Choroid plexus epithelial cell (primary cell): ENCODE measurements at places on chromosomes 12 and 14.

- no peak for DNase-seq
These were observed 82.4 kb downstream of the ITPK1 start for GRCh38 chr14:93033084-93033982.

- DNase-seq, result no peak
These were observed 677.8 kb downstream of the BCL11B start for GRCh38 chr14:98594156-98594555.

DNA sequence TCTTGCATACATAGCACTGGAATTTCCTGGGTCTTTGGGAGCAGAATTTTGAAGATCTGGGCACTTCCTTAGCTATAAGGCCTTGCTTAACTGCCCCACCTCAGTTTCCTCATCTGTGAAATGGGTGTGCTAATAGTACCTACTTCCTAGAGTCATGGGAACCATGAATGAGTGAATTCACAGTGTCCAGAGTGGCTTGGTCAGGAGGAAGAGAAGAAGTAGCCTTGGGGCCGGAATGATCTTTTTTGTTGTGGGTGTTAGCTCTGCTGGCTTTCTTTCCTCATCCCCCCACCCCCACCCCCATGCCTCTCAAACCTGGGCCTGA lies 2.4 kb downstream of the SH2B3 start:
- DNase-seq, result peak; percentile 37

DNA sequence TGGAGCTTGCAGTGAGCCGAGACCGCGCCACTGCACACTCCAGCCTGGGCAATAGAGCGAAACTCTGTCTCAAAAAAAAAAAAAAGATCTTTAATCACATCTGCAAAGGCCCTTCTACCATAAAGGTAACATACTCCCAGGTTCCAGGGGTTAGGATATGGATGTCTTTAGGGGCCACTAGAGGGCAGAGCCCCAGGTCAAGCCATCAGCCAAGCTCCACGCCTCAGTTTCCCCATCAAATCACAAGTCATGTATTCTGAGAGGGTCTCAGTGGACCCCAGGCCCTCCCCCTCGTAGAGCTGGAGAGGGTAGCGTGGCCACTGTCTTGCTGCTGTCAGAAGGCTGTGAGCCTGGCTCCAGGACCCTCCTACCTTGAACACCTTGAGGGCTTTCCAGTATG lies 18.8 kb downstream of the SLC8B1 start:
- no peak for DNase-seq

GRCh38 chr14:30125322-30125979 lies 197.8 kb upstream of the PRKD1 start:
- no peak for DNase-seq

DNA sequence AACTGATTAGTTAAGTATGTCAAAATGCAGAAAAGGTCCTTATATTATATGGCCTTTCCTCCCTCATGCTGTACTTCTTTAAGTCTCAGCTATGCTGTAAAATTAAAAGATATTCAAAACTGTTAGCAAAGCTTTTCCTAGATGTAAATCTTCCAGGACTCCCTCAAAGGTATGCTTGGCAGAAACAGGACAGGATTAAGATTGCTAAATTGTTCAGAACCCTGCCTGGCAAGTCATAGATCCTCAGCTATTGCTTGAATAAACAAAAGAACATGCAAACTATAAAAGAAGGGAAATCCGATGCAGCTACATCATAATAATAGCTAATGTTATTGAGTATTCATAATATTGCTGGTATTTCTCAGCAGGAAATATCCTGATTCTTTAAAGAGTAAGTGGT lies 322.6 kb downstream of the CCDC91 start:
- DNase-seq, result no peak

DNA sequence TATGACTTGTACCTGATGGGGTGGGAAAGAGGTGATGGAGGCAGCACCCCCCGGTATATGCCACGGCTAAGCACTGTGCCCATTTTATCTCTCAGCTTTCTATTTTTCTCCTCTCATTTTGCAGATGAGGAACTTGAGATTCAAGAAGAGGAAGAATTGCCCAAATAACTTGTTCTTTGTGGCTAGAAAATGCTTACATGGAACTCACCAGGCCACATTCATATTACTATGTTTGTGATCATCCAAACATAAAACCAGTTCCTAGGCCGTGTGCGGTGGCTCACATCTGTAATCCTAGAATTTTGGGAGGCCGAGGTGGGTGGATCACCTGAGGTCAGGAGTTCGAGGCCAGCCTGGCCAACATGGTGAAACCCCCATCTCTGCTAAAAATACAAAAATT lies 14.5 kb upstream of the PSMD9 start:
- DNase-seq, result no peak

DNA sequence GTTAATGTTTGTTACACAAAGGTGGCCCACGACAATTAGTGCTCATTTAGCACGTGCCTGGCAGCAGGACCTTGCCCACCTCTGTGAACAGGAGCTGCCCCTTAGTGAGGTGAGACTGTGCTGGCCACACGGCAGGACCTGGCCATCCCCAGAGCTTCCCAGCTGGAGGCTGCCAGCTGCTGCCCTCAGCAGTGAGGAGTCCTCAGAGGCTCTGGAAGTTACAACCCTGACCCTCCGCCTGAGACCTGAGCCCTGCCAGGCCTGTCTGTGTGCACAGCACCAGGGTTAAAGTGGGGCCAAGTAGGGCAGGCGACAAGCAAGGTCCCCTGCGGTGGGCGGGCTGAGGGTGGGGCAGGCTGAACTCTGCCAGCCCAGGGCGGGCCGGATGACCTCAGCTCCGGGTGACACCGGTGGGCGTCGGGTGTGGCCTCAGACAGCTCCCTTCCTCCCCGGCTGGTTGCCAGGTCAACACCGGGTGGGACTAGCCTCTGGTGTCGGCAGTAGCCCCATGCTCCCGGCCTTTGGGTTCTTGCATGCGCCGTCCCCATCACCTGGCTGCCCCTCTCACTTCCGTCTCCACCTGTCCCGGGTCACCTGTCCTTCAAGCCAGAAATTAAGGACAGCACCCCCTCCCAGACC lies 9.2 kb upstream of the LBHD2 start:
- DNase-seq, result no peak

DNA sequence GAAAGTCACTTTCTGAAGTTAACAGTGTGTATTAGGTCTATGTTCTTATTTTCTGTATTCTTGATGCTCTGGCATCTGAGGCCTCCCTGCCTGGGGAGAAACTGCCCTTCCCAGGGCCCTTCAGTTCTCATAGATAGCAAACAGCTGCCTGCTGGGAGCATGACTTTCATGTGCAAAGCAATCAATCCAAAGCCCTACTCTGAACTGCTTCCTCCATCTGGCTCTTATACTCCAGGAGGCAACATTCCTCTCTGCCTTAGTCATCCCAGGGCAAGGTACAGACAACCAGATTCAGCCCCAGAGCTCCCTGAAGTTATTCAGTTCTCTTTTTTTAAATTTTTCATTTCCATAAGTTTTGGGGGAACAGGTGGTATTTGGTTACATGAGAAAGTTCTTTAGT lies 41.7 kb upstream of the RIN3 start:
- DNase-seq, result peak; percentile 93

- no peak for DNase-seq
These were observed 1.4 kb downstream of the SUSD6 start for GRCh38 chr14:69612783-69613130.

DNA sequence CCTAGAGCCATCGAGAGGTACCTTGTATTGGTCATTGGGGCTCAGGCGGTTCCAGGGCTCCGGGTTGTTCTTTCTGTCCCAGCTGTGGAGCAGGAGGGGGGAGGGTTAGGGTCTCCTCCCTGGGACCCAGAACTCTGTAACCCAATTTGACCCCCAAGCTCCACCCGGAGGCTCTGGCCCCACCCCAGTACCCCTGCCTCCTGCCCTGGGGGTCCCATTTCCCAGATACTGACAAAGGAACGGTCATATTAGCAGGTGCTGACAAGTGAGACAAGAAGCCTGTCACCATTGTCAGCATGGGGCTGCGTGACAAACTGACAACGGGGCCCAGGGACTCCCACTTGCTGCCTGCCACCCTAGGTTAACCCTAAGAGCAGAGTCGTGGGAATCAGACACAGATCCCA lies 6.2 kb downstream of the SHMT2 start:
- DNase-seq, result no peak

DNA sequence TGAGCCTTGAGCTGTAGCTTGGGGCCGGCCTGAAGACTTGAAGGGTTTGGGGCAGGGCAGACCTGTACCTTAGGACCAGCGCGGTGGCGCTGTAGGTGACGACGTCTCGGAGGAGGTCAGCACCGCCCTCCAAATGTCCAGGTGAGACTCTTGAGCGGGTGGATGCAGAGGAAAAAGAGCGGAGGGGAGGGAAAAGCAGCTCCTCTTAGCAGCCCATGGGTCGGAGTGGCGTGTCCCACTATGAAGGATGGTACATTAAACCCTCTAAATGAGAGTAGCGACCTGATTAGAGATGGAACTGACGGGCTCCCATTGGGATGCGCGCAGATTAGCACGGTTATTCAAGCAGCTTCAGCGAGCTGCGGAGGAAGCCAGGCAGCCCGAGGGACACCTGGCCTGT lies 77.0 kb upstream of the MAP1LC3B2 start:
- no peak for DNase-seq

DNA sequence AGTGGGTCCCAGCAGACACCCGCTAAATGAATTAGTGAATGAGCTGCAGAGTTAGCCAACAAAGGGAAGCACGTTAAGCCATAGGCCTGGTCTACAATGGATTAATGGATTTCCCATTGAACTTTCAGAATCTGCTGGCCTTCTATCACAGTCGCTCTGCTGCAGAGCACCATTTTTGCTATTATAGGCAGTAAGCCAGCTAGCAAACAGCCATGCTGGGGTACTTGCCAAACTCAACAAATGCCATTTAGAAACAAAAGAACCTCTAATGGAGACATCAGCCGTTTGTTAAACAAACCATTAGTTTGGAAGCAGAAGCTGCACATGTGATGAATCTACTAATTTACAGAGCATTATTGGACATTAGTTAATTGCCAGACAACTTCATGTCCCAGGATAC lies 181.1 kb upstream of the STXBP6 start:
- peak; percentile 0 for DNase-seq

- DNase-seq, result no peak
These were observed 24.5 kb downstream of the CDKN1B start for GRCh38 chr12:12741660-12742059.

DNA sequence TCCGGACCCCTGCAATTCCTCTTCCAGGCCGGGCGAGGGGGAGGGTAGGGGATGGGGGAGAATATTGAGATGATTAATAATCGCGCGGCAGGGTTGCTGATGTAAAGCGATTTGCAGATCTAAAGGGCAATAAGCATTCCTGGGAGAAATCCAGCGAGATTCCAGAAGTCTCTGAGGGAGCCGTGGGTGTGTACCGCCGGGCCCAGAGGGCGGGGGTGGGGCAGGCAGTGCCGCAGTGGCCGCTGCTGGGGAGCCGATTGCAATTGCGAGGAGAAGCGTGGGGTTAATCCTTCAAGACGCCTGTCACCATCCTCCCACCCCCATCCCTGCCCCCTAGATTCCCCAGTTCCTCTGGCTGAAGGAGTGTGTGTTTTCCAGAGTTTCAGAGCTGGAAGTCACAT lies 16.4 kb downstream of the FOS start:
- DNase-seq, result peak; percentile 63

DNA sequence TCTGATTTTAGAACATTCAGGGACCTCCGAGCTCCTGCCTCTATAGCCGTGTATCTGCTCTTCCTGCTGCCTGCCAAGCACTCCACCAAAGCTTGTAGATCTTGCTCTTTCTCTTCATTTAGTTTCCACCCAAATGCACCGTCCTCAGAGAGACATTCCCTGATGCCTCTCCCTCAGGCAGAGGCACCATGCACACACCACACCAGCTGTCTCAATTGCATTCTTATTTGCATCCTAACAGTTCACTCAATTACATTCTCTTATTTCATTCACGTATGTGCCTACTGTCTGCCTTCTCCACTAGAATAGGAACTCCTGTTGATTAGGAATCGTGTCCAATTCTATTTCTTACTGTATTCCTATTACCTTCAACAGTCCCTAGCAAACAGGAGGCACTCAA lies 845.4 kb upstream of the TMEM132C start:
- DNase-seq, result no peak

DNA sequence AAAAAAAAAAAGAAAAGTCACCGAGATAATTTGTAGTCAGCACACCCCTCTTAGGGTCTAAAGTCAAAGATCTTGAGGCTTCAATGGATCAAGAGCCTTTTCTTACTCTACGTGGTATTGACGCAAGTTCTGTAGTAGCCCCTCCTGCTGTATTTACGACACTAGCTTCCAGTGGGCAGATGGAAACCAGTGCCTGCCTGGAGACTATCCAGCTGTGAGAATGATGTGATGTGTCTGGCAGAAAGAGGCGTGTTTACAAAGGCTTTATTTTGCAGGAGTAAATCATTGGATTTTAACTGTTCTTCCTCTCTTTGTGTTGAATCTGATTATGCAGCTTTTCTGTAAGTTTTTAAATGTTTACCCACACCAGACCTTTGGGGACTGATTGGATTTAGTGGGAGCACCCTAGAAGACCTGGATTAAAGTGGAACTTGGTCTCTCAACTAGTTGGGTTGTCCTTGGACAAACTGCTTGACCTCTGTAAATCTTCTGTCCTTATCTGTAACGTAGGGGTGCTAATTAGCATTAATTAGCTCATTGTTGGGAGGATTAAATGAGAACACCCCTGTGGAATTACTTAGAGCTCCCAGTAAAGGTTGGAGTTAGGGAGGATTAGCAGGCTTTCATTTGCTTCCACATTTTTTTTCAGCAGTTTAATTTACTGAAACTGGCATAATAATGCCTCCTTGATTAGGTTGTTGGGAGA lies 72.4 kb downstream of the RASSF3 start:
- peak; percentile 87 for DNase-seq

DNA sequence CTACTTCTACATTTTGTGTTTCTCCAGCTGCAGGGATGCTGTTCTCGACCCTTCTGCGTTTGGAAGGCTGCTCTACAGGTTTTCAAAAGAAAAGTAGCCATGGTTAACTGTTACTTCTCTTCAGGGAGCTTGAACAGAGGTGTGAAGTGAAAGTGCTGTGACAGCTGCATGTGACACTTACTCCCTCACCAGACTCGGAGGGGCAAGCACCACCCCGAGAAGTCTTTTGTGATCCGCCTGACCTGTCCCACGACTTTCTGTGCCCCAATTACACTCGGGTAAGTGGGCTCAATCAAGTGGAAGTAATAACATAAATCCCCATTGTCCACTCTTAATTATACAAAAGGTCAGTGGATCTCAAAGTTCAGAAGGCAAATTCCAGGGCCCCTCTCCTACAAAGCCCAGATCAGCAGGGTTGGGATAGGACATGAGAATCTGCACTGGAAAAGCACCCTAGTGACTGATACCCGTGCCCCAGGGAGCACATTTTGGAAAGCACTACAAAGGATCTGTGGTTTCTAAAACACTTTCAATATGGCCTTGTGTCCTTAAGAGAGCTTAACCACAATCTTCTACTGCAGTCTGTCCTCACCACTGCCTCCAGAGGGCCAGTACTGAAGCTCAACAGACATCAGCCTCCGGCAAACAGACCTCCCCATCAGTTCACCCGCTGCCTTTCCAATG lies 11.5 kb downstream of the FICD start:
- DNase-seq, result peak; percentile 65

GRCh38 chr14:68898248-68899032 lies 80.7 kb downstream of the ACTN1 start:
- DNase-seq, result no peak

DNA sequence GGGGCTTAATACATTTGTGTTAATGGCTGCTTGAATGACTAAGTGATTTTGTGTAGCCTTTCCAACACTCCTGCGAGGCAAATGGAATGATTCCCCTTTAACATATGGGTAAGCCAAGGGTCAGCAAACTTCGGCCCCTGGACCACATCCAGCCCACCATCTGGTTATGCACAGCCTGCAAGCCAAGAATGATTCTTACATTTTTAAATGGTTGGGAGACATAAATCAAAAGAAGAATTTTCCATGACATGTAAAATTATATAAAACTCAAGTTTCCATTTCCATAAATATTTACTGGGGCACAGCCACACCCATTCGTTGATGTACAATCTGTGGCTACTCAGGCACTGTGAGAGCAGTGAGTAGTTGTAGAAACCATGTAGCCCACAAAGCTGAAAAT lies 9.0 kb downstream of the SLC8B1 start:
- DNase-seq, result peak; percentile 81
